ENCODE measurements at places on chromosomes 12 and 14.

- no peak for DNase-seq
Observed at GRCh38 chr12:43210485-43211192, 341.4 kb downstream of the ADAMTS20 start.

- DNase-seq, result no peak
Observed at GRCh38 chr12:116540622-116541152, 18.5 kb upstream of the MAP1LC3B2 start.

- DNase-seq, result no peak
Observed at GRCh38 chr14:64474041-64474440, 8.7 kb downstream of the AKAP5 start.

GRCh38 chr14:76525106-76525821 is 149.3 kb downstream of the ESRRB start:
- DNase-seq, result no peak

GRCh38 chr12:99049774-99050173 is 404.7 kb downstream of the APAF1 start:
- DNase-seq, result no peak

GRCh38 chr12:66555113-66555512 is 123.8 kb downstream of the GRIP1 start:
- DNase-seq, result no peak

GRCh38 chr12:108637222-108637971 is 3.7 kb upstream of the SELPLG start:
- DNase-seq, result no peak
